ENCODE measurements at places on chromosomes 1 and 21. TPM values are rescaled to one million over a fixed set of nuclear protein-coding genes. Genes with fewer than 3 reads are reported as not detected.

GRCh38 chr1:23736437-23737134 lies 6.7 kb upstream of the ELOA start:
- no peak for DNase-seq

RNF186 gene
- not detected for total RNA-seq

- DNase-seq: peak; percentile 11
These were observed 12.0 kb downstream of the ADGRL2 start for GRCh38 chr1:81812712-81813111.

GRCh38 chr1:192448026-192448578 lies 127.5 kb upstream of the RGS1 start:
- no peak for DNase-seq

DNA sequence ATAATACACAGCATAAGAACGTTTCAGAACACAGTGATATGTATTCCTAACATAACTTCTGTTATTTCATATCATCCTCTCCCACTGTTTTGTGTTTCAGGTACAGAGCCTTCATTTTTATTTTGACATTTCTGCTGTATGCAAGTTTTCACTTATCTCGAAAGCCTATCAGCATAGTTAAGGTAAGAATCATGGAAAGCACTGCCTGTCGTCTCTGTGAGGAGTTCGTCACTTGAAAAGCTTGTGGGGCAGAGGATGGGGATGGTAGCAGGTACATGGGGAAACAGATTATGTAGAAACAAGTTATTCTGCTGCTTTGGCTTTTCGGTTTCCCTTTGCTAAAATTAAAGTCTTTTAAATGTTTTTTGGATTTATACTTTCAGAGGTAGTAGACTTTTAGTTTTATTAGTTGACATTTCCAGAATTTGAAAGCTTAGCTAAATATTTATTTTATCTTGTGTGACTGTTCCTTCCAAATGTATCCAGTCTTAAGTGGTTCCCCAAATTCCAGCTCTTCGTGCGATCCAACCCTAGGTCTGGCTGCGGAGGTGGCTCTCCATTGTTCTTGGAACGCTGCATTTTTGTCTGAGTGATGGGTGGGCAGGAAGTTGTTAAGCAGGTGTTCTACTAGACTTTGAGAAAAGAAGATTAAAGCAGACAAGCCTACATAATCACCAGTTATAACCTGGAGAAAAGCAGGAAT lies 12.2 kb downstream of the SLC37A1 start:
- no peak for DNase-seq

GRCh38 chr1:214570442-214570841 lies 19.0 kb upstream of the PTPN14 start:
- no peak for DNase-seq

All from osteoblast (primary cell).